ENCODE measurements at places on chromosomes 3 and 15.

- no peak for DNase-seq
Measured at GRCh38 chr3:149547413-149547812, 72.9 kb downstream of the TM4SF4 start.

DNA sequence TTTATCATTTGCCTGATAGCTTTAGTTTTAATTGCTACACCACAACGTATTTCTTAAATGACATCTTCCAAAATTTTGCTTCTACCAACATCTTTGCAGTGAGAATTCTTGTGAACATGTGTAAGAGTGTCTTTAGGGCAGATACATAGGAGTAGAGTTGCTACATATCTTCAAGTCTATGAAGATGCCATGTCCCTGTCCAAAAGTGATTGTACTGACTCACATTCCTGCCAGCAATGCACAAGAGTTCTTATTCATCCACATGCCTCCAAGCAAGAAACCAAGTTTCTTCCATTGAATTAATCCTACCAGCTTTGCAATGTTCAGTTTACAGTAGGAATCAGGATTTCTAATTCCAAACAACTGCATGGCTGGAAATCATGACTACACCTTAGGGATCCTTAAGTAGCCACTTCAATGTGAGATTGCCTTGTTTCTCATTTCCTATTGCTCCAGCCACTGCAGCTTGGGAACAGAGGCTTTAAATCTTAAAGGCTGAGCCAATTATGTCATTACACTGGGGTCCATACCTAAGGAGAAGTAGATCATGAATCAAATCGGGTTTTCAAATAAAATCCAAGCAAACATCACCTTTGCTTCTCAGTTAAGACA lies 44.5 kb downstream of the BCL2L10 start:
- no peak for DNase-seq

GRCh38 chr3:177464392-177465256 lies 267.3 kb upstream of the TBL1XR1 start:
- no peak for DNase-seq

- no peak for DNase-seq
Measured at GRCh38 chr15:27133249-27133648, 162.3 kb downstream of the GABRG3 start.

DNA sequence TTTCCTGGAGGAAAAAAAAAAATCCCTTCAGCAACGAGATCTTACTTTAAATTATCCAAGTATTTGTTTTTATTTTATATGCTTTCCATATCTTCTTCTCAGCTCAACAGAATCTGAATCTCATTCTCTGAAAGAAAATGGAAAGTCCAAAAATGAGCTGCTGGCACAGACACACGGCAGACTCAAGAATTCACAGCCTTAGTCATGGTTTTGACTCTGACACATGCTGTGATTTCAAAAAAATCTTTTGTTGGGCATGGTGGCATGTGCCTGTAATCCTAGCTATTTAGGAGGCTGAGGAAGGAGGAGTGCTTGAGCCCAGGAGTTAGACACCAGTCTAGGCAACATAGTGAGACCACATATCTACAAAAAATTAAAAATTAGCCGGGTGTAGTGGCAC lies 565.0 kb downstream of the MAGI1 start:
- DNase-seq = no peak

DNA sequence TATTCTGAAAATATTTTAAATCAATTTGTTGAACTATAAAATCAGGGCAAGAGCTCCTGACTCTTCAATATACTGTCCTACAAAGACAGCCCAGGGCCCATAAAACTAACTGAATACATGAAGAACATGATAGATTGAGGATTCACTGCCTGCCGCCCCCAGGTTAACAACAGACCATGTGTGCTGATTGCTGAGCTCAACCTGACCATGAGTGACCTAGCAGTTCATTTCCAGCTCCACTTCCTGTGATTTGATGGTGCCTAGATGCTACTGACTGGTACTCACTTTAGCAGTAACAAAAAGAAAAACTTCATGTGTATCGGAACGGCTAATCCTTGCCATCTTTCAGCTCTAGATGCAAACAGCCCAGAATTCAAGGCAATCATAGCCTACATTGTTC lies 9.6 kb upstream of the KLF13 start:
- DNase-seq = no peak

- no peak for DNase-seq
Measured at GRCh38 chr3:11668243-11669235, 24.8 kb upstream of the VGLL4 start.

DNA sequence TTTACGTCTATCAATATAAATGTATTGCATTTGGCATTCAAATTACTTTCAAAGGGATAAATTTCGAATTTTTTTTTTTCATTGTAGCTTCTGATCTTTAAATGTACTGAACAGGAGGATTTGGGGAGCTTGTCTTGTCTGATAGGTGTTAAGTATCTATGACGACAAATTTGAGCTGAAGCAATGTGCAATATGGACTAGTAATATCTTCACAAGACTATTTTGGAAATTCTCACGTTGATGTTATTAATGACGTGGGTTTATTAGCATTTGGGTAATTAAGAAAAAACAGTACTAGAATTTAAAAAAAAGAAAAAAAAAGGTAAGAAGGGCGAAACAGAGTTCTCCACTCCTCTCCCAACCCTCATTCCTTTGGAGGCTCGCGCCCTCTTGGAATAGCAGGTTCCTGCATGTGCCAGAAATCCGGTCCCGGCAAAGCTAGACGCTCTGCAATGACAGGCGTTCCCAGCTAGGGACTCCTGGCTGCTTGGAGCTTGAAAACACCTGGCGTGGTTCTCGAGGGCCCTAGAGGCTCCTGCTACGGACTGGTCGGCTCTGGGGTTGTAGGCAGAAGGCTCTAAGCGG lies 648 bp upstream of the P2RY1 start:
- no peak for DNase-seq

DNA sequence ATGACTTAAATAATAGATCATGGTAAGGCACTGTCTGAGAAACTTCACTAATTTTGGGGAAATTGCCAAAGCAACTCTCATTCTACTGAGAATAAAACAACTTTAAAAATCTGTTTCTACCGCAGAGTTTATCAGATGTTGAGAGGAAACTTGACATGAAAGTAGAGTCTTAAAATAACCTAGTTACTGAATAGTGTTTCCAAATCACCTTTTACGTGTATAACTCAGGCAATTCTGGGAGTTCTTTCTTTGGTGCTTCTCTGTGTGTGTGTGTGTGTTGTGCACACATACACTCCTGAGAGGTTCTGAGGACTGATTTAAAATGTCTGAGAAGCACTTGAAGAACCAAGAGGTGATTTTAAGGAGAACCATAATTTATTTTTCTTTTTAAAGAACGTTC lies 236.6 kb downstream of the SV2B start:
- no peak for DNase-seq

- DNase-seq = no peak
Measured at GRCh38 chr3:62028236-62028635, 345.1 kb downstream of the FEZF2 start.

DNA sequence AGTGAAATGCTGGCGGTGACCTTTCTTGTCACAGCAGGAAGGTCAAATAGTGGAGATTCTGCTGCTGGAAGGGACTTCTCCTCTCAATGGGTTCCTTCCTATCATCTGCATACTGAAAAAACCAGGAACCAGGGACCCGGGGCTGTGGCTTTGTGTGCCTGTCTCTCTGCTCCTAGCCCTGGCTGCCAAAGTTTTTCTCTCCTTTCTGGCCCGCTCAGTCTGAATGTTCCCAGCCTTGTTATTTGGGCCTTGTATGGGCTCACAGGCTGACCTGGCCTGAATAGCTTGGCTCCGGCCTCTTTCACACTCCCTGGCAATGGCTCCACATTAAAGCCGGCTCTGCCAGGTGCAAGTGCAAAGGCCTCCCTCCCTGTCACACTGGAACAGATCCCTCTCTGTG lies 94.7 kb downstream of the LRIG1 start:
- DNase-seq = no peak

- DNase-seq = no peak
Measured at GRCh38 chr15:37550360-37551024, 383.9 kb upstream of the TMCO5A start.

GRCh38 chr3:142237891-142238290 lies 12.5 kb upstream of the GK5 start:
- DNase-seq = no peak

- DNase-seq = no peak
Measured at GRCh38 chr15:58771621-58772250, 634 bp downstream of the MINDY2 start.

DNA sequence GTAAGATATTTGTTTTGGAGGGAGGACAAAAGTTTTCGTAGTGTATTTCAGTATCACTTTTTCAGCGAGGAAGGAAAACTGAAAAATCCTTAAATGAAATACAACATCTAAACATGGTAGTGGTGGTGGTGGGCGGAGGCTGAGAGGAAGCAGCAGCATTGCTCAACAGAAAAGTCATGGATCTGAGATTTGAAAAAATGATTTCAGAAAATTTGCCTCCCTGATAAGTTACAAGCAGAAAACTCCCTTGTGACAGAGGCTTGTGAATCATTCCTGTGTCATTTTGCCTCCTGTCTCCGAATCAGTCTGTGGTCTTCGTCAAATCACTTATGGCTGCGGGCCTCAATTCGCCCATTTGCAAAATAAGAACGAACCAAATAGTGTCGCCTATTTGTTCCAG lies 965 bp upstream of the CRBN start:
- no peak for DNase-seq

- DNase-seq = peak; percentile 3
Measured at GRCh38 chr3:142724682-142725356, 985 bp downstream of the TRPC1 start.

GRCh38 chr3:54862526-54862925 lies 65.3 kb downstream of the LRTM1 start:
- DNase-seq = no peak

- no peak for DNase-seq
Measured at GRCh38 chr15:40320409-40320808, 3.1 kb upstream of the INAFM2 start.

- DNase-seq = no peak
Measured at GRCh38 chr3:31240466-31240865, 292.3 kb upstream of the STT3B start.

DNA sequence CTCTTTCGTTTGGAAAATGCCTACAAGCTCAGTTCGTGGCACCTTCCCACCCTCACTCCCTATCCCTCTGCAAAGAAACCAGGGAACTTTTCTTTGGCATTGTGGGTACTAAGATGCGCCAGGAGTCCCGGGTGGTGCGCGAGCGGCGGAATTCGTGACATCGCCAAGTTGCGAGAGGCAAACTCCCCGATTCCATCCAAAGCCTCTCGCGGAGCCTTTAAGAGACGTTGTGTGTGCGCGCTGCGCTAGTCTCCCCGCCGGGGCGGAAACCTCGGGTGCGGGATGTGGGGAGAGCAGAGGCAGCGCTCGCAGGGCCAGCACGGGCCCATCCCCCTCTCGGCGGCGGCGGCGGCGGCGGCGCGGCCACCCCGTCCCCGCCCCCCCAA lies 443 bp upstream of the NR2F2 start:
- no peak for DNase-seq

- no peak for DNase-seq
Measured at GRCh38 chr3:72234391-72234790, 449.4 kb upstream of the PROK2 start.

- no peak for DNase-seq
Measured at GRCh38 chr3:13135251-13135810, 62.1 kb upstream of the IQSEC1 start.

- no peak for DNase-seq
Measured at GRCh38 chr15:61057830-61058529, 171.1 kb downstream of the RORA start.

DNA sequence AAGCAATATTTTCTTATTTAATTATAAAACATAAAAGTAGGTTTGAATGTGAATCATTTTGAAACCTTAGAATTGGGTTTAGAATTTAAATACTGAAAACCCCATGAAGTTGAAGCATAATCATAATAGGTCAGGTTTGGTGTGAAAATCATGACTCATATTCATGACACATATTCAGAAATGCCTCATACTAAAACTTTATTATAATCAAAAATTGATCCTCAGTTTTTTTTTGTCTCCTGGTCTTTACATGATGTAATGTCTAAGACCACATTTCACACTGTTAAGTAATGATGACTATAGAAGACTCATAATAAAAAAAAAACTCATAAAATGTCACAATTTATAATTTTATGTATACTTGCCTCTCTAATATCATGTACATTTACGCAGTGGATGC lies 190.4 kb downstream of the FOXP1 start:
- DNase-seq = no peak

DNA sequence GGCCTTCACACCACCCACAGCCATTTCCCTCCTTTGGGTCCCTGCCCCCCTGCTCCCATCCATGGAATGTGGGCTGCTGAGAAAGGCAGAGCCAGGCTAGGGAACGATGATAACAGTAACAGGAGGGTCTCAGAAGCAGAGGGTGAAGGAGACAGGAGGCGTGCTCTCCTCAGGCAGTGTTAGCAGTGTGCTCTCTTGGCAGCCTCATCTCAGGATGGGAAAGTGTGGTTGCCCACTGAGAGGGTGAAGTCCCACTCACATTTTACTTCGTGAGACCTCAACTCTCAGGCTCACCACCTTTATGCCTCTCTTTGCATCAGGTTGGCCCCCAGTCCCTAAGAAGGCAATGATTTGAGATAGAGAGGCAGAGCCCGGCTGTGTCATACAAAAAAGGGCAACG lies 24.5 kb downstream of the TIGIT start:
- peak; percentile 18 for DNase-seq

Measured in stimulated activated CD8-positive, alpha-beta memory T cell treated with anti-CD3 and anti-CD28 coated beads, Interleukin-2, amount 100 ng/mL, for 48 hours (primary cell).